ENCODE measurements at places on chromosomes 6 and 20. TPM values are rescaled to one million over a fixed set of nuclear protein-coding genes. Genes with fewer than 3 reads are reported as not detected.

GRCh38 chr6:45185403-45186251 lies 142.5 kb upstream of the RUNX2 start:
- DNase-seq, result no peak

GRCh38 chr20:3314391-3314790 lies 75.4 kb upstream of the SLC4A11 start:
- no peak for DNase-seq

- DNase-seq, result no peak
Observed at GRCh38 chr6:166379800-166380199, 2.9 kb downstream of the MPC1 start.

The GTF2H4 gene
- 25.0 TPM for total RNA-seq

The RAET1L gene
- total RNA-seq, result not detected

DNA sequence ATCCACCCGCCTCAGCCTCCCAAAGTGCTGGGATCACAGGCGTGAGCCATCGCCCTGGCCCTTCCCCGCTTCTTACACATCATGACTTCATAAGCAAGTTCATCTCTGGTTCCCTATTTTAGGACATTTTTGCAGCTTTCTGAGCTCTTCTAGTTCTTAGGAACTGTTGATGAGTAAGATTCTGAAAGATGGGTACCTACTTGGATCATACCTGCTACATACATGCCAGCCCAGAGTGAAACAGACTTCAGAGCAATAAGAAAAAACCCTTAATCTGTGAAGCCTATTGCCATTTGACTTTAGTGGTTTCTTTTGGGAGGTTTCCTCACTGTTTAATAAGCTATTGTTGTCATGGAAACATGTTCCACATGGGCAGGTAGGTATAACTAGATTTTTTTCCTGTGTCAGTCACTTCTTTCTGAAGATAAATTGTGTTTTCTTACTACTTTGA lies 27.9 kb upstream of the TMEM217 start:
- no peak for DNase-seq

DNA sequence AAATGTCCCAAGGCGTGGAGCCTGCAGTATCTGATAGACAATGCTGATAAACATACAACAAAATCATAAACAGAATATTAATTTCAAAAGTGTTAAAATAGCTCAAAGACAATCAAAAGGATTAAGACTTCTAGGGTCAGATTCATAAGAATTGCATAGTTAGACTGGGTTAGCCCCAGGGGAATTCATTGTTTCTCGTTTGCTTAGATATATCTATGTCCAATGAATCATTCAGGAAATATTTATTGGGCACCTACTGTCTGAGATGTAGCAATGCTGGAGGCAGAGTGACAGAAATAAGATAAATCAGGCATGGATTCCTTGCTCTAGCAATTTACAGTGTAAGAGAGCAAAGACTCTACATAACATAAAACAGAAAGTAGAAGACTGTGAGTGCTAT lies 124.4 kb upstream of the PRL start:
- no peak for DNase-seq

- DNase-seq, result peak; percentile 51
Observed at GRCh38 chr6:25279748-25280343, 672 bp downstream of the CARMIL1 start.
